ENCODE measurements at places on chromosomes 13 and 19.

GRCh38 chr19:29404015-29404414 is 121.8 kb upstream of the VSTM2B start:
- no peak for DNase-seq

DNA sequence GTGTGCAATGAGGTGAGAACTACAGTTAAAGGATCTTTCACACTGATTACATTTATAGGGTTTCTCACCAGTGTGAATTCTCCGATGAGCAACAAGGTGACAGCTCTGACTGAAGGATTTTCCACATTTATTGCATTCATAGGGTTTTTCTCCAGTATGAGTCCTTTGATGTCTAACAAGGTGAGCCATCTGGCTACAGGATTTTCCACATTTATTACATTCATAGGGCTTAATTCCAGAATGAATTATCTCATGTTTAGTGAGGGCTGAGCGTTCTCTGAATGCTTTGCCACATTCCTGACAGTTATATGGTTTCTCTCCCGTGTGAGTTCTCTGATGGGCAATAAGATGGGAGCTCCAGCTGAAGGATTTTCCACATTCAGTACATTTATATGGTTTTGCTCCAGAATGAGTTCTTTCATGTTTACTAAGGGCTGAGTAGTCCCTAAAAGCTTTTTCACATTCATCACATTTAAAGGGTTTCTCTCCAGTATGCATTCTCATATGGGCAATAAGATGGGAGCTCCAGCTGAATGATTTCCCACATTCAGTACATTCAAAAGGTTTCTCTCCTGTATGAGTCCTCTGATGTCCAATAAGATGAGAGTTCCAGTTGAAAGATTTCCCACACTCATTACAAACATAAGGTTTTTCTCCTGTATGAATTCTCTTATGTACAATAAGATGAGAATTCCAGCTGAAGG is 4.4 kb upstream of the C19orf18 start:
- DNase-seq, result no peak

GRCh38 chr13:100154842-100155416 is 66.0 kb downstream of the PCCA start:
- DNase-seq, result no peak

DNA sequence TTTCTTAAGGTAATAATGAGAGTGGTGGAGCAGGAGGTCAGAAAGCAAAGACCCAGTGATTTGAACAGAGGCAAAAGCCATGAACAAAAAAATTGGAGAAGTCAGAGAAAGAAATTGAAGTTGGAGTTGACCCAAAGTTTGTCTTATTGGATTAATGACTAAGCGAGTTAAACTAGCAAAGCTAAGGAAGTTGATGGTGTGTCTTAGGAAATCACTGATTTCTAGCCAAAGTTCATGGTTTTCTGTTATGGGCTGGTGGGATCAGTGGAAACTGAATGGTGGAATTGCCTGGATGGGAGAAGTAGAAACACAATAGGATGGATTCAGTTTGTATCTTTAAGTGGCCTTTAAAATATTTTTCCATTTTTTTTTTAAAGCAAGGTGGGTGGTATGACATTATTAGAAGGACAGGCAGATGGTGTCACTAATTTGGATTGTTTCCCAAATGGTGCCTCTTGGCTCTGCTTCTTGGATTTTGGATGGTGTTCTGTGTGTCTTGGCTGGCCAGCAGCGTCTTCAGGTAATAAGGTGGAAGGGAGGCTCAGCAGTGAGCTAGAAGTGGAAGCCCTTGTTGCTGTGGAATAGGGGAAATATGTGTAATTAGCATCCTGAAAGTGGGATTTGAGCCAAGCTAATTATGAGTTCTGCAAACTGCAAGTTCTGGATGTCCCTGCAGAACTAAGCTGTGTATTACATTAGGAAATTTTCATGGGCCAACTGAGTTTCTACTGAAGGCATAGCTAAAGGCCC is 302.9 kb downstream of the LMO7 start:
- no peak for DNase-seq

DNA sequence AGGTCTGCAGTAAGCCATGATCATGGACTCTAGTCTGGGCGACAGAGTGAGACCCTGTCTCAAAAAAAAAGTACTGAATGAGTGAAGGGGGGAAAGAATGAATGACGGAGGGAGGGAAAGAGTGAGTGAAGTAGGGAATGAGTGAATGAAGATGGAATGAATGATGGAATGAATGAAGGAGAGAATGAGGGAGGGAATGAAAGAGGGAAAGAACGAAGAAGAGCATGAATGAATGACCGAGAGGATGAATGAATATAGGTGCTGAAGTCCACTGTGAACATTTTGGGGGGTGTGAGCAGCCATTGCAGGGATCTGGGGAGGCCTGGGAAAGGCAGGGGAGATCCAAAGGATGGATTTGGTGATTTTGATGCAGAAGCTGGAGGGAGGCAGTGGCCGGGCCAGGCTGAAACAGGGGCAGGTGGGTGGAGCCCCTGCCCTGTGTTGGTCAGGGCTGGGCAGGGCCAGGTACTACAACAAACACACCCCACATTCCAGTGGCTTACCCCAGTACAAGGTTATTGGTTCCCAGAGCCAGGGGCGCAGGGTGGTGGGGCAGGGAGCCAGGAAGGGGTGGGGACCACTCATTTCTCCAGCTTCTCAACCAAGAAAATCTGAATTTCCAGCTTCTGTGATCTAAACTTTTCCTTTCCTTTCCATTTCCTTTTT is 14.3 kb downstream of the SLC27A1 start:
- DNase-seq, result no peak

All from stimulated activated CD8-positive, alpha-beta memory T cell treated with anti-CD3 and anti-CD28 coated beads, Interleukin-4, amount 100 ng/mL, for 4 hours (primary cell).